ENCODE measurements at places on chromosomes 2 and 18. TPM values are rescaled to one million over a fixed set of nuclear protein-coding genes. Genes with fewer than 3 reads are reported as not detected.

Gene CGREF1
- total RNA-seq: 0.49 TPM

Gene REG1B
- total RNA-seq: not detected

Gene TOGARAM2
- 0.24 TPM for total RNA-seq

Gene KCNK3
- not detected for total RNA-seq

Gene PLEKHH2
- 1.2 TPM for total RNA-seq

Gene TMEM163
- not detected for total RNA-seq

Gene CPS1
- total RNA-seq: 19.2 TPM

Gene ANKZF1
- total RNA-seq: 26.6 TPM

Gene SCYGR3
- not detected for total RNA-seq

Gene KCNIP3
- 6.4 TPM for total RNA-seq

Gene QPCT
- total RNA-seq: 6.6 TPM

Gene CETN1
- total RNA-seq: not detected

Gene SLC23A3
- total RNA-seq: 0.75 TPM

Gene CNGA3
- total RNA-seq: not detected

Gene CCBE1
- 39.0 TPM for total RNA-seq

Gene COL4A3
- total RNA-seq: 0.34 TPM

All from foreskin keratinocyte (primary cell).